ENCODE measurements at places on chromosomes 7 and 10. TPM values are rescaled to one million over a fixed set of nuclear protein-coding genes. Genes with fewer than 3 reads are reported as not detected.

PPP1R17 gene
- total RNA-seq: not detected

GPRIN2 gene
- 0.42 TPM for total RNA-seq

- no peaks in the 10 kb centered on the region for H3K36me3 ChIP-seq
- 0 out of 2 replicates have a peak overlapping the region, but pooled peaks have one; percentile 3 for H3K4me3 ChIP-seq
- no peak overlapping the region for H3K27ac ChIP-seq
- no peaks in the 10 kb centered on the region for H3K27me3 ChIP-seq
- peaks cover 14% of the 10 kb centered on the region for H3K4me1 ChIP-seq
- no peak for DNase-seq
Observed at GRCh38 chr7:16315280-16315679, 106.1 kb downstream of the CRPPA start.

GIMAP7 gene
- total RNA-seq: not detected

DNA sequence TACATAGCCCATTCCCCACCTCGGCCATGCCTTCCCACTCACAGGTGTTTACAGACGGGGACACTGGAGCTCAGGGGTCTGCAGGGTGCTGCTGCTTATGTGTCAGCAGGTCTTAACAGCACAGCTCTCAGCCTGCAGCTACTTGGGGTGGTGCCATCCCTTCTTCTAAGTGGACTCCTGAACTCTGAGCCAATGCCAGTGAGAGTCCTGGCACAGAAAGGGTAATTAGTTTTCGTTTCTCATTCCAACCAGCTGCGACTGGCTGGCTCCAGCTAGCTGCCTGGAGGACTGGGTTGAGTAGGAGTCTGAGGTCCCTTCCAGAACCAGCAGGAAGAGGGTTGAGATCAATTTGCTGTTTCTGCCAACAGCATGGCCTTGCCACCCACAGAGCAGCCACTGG is 88.3 kb upstream of the AGK start:
- no peaks in the 10 kb centered on the region for H3K27me3 ChIP-seq
- no peaks in the 10 kb centered on the region for H3K36me3 ChIP-seq
- H3K4me3 ChIP-seq: no peak overlapping the region
- no peak overlapping the region for H3K27ac ChIP-seq

GRCh38 chr10:43867667-43868565 is 219.2 kb upstream of the ZNF32 start:
- DNase-seq: peak; percentile 70
- peak overlapping the region; percentile 72 for H3K27ac ChIP-seq
- no peaks in the 10 kb centered on the region for H3K27me3 ChIP-seq
- peaks cover 42% of the 10 kb centered on the region for H3K4me1 ChIP-seq
- no peaks in the 10 kb centered on the region for H3K36me3 ChIP-seq
- no peak overlapping the region for H3K4me3 ChIP-seq

DNA sequence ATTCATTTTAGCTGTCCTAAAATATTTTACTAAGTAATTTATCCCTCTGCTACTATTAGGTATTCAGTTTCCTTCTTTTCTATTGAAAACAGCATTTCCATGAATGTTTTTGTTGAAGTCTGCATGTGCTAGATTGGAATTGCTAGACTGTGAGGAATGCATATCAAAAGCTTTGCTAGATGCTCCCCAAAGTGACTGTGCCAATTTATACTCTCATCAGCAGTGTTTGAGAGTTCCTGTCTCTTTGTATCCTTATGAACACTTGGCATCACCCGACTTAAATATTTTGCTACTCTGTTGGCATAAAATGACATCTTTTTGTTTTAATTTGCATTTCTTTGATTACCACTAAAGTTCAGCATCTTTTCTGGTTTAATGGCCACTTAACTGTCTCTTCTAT is 45.0 kb upstream of the PRR15 start:
- H3K4me1 ChIP-seq: no peaks in the 10 kb centered on the region
- DNase-seq: no peak
- H3K27me3 ChIP-seq: no peaks in the 10 kb centered on the region
- H3K4me3 ChIP-seq: no peak overlapping the region
- H3K27ac ChIP-seq: no peak overlapping the region

- H3K27me3 ChIP-seq: no peaks in the 10 kb centered on the region
- H3K4me1 ChIP-seq: no peaks in the 10 kb centered on the region
- no peak overlapping the region for H3K27ac ChIP-seq
- DNase-seq: no peak
Observed at GRCh38 chr7:94059746-94060145, 55.6 kb upstream of the BET1 start.

DNA sequence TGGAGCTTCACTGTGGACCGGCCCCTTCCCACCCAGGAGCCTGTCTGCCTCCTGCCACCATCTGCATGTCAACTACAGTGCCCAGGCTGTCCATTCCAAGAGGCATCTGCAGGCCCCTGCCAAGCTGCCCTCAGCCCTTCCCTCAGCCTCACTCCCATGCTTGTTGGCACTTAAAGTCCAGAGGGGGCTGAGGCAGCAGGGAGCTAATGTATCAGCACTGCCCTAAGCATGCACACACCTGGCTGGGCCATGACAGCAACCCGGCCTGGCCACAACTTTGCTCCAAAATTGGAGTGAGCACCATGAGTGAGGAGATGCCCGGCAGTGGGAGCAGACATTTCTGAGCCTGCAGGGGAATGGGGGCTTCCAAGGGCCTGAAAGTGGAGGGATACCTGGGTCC is 417.5 kb upstream of the GRM3 start:
- no peaks in the 10 kb centered on the region for H3K4me1 ChIP-seq
- no peak overlapping the region for H3K4me3 ChIP-seq
- DNase-seq: no peak
- no peaks in the 10 kb centered on the region for H3K36me3 ChIP-seq
- H3K27ac ChIP-seq: no peak overlapping the region
- no peaks in the 10 kb centered on the region for H3K27me3 ChIP-seq

GRCh38 chr10:586151-586550 is 103.3 kb downstream of the DIP2C start:
- H3K27ac ChIP-seq: no peak overlapping the region
- H3K4me1 ChIP-seq: peaks cover 35% of the 10 kb centered on the region
- peaks cover 15% of the 10 kb centered on the region for H3K36me3 ChIP-seq
- no peaks in the 10 kb centered on the region for H3K27me3 ChIP-seq
- H3K4me3 ChIP-seq: no peak overlapping the region
- DNase-seq: no peak

- H3K27me3 ChIP-seq: no peaks in the 10 kb centered on the region
- DNase-seq: no peak
- H3K36me3 ChIP-seq: no peaks in the 10 kb centered on the region
- no peaks in the 10 kb centered on the region for H3K4me1 ChIP-seq
Observed at GRCh38 chr10:47184273-47184672, 115.7 kb upstream of the GDF10 start.

GRCh38 chr10:88332503-88333247 is 250.4 kb downstream of the RNLS start:
- no peak for DNase-seq
- H3K27me3 ChIP-seq: no peaks in the 10 kb centered on the region
- H3K27ac ChIP-seq: no peak overlapping the region
- no peak overlapping the region for H3K4me3 ChIP-seq
- no peaks in the 10 kb centered on the region for H3K36me3 ChIP-seq

- no peaks in the 10 kb centered on the region for H3K4me1 ChIP-seq
- no peak for DNase-seq
- H3K4me3 ChIP-seq: no peak overlapping the region
- H3K27ac ChIP-seq: no peak overlapping the region
- H3K36me3 ChIP-seq: no peaks in the 10 kb centered on the region
Observed at GRCh38 chr7:45543473-45543872, 30.7 kb upstream of the ADCY1 start.

CRHR2 gene
- not detected for total RNA-seq

DNA sequence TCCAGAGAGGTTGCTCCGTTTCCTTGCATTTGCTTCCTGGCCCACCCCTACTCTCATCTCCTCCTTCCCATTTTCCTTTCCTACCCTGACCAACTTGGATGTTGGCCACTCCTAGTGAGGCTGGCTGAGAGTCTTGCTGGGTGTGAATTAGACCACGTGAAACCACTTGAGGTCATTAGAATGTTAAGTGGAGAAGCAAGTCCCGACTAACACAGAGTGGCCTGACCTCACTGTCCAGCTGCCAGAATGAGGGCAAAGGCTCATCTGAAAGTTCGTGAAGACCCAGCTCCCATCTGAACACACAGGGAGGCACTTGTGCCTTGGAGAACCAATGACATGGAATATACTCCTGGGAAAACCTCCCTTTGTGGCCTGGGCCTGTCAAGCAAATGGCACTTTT is 80.8 kb downstream of the WDR11 start:
- no peaks in the 10 kb centered on the region for H3K27me3 ChIP-seq
- no peaks in the 10 kb centered on the region for H3K4me1 ChIP-seq
- H3K4me3 ChIP-seq: no peak overlapping the region

DNA sequence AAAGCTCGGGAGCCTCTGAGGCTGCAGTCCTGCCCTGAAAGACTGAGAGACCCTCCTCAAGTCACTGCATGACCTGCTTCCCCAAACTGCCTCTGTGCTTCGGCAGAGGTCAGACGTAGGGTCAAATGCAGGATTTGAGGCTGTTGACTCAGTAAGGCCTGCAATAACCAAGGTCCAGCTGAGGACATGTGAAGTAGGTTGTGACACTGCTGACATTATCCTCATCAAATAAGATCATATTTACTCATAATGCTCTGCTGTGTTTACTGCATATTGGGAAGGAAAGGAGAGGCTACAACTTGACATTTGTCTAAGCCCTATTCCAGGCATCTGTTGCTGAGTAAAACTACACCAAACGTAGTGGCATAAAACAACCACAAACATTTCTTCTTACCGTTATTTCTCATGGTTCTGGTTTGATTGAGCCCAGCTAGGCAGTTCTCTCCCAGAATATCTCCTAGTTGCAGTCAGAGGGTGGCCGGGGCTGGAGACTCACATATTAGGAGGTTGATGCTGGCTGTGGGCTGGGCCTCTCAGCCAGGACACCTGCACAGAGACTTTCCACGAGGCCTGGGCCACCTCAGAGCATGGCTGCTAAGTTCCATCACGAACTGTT is 122.1 kb upstream of the STK17A start:
- no peaks in the 10 kb centered on the region for H3K36me3 ChIP-seq
- DNase-seq: no peak
- no peak overlapping the region for H3K27ac ChIP-seq
- H3K4me1 ChIP-seq: no peaks in the 10 kb centered on the region

UPK3BL2 gene
- total RNA-seq: 1.6 TPM

GRCh38 chr7:156668130-156668741 is 27.7 kb downstream of the RNF32 start:
- H3K4me1 ChIP-seq: no peaks in the 10 kb centered on the region
- no peak for DNase-seq

GRCh38 chr7:156680281-156680680 is 39.7 kb downstream of the RNF32 start:
- no peak overlapping the region for H3K4me3 ChIP-seq
- no peak overlapping the region for H3K27ac ChIP-seq
- no peaks in the 10 kb centered on the region for H3K36me3 ChIP-seq
- no peaks in the 10 kb centered on the region for H3K27me3 ChIP-seq
- no peak for DNase-seq
- no peaks in the 10 kb centered on the region for H3K4me1 ChIP-seq

DNA sequence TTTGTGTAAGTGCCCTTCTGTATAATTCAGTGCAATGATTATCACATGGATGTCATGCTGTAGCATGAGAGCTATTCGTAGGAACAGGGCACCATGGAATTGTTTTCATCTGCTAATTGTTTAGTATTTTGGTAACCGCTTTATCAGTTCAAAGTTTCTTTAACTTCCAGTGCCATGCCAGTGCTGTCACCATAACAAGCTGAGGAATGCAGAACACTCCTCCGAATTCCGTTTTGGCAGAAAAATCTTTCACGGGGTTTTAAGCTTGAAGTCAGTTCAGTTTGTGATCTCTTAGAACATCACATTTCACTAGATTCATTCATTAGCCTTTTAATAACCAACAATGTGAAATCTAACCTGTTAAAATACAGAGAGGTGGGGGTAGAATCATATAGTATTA is 117.2 kb upstream of the SEMA3C start:
- DNase-seq: no peak
- H3K27me3 ChIP-seq: no peaks in the 10 kb centered on the region
- H3K4me1 ChIP-seq: no peaks in the 10 kb centered on the region
- H3K36me3 ChIP-seq: no peaks in the 10 kb centered on the region
- H3K27ac ChIP-seq: no peak overlapping the region

DNA sequence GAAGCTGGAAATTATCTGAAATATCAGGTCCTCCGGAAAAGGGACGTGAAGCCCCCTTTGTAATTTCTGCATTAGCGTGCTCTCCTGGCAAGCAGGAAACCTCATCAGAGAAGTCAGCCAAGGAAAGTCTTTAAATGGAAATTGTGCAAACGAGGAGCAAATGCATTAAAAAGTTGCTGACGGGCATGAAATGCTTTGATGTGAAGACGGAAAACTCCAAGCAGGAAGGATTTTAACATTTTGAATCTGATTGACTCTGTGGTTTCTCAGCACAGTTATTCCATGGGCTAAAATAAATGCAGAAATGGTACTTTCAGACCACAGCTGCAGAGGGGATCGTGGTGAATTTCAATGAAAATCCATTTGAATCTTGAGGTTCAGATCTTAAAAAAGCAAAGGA is 167.8 kb downstream of the AHR start:
- no peaks in the 10 kb centered on the region for H3K4me1 ChIP-seq
- H3K36me3 ChIP-seq: no peaks in the 10 kb centered on the region
- no peak for DNase-seq
- no peak overlapping the region for H3K27ac ChIP-seq

PAPSS2 gene
- total RNA-seq: 76.3 TPM

GRCh38 chr10:126207313-126207771 is 180.9 kb downstream of the ADAM12 start:
- peaks cover 9% of the 10 kb centered on the region for H3K4me1 ChIP-seq
- no peak overlapping the region for H3K27ac ChIP-seq
- H3K27me3 ChIP-seq: no peaks in the 10 kb centered on the region
- no peaks in the 10 kb centered on the region for H3K36me3 ChIP-seq
- no peak overlapping the region for H3K4me3 ChIP-seq

CCDC172 gene
- total RNA-seq: not detected

DNA sequence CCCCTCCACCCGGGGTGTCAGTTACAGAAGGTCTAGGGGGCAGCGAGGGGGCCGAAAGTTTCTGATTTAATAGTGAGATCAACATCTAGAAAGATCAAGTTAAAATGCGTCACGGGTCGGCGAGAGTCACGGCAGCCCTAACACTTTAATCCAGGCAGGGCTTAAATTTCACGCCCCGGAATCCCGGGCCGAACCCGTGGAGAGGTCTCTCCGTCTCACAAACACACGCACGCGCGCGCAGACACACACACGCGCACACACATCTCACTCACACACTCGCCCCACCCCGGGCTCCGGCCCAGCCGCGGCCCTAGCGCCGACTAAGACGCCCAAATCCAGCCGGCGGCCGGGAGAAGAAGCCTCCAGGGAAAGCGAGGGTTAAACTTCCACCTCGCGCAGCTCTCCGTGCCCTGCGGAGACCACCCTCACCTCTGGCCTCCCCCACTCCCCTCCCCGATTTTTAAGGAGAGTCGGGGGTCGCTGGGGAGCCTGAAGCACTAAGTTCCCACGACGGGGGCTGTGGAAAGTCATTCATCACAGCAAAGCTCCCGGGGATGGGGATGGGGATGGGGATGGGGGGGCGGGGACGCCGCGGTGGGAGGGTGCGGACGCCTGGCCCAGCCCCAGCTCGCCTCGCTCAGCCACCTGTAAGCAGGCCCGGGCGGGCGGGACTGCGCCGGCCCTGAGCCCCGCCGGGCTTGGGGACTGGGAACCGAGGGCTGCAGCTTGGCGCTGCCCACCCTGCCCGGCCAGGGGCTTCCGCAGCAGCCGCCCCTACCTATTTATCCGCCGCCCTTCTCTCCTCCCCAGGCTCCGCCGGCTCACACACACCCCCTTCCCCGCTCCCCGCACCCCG is 1.6 kb downstream of the PDGFA start:
- DNase-seq: no peak
- no peak overlapping the region for H3K27ac ChIP-seq
- peaks cover 8% of the 10 kb centered on the region for H3K36me3 ChIP-seq
- peaks cover 27% of the 10 kb centered on the region for H3K27me3 ChIP-seq

- no peak overlapping the region for H3K27ac ChIP-seq
- H3K4me3 ChIP-seq: no peak overlapping the region
- H3K36me3 ChIP-seq: no peaks in the 10 kb centered on the region
- no peak for DNase-seq
Observed at GRCh38 chr7:39967406-39968161, 17.5 kb downstream of the CDK13 start.

POLR2J2 gene
- 1.3 TPM for total RNA-seq
